ENCODE measurements at places on chromosomes 2 and 18. TPM values are rescaled to one million over a fixed set of nuclear protein-coding genes. Genes with fewer than 3 reads are reported as not detected.
A peak's percentile ranks its signal among the peaks of the same experiment; 100 is the strongest.

The STPG4 gene
- not detected for total RNA-seq

GRCh38 chr2:101152272-101153076 lies 1.3 kb upstream of the TBC1D8 start:
- no peaks in the 10 kb centered on the region for H3K36me3 ChIP-seq
- peak; percentile 70 for DNase-seq
- H3K4me3 ChIP-seq, result peak overlapping the region; percentile 66
- H3K27ac ChIP-seq, result peak overlapping the region; percentile 81
- H3K4me1 ChIP-seq, result peaks cover 19% of the 10 kb centered on the region

The RAX gene
- not detected for total RNA-seq

DNA sequence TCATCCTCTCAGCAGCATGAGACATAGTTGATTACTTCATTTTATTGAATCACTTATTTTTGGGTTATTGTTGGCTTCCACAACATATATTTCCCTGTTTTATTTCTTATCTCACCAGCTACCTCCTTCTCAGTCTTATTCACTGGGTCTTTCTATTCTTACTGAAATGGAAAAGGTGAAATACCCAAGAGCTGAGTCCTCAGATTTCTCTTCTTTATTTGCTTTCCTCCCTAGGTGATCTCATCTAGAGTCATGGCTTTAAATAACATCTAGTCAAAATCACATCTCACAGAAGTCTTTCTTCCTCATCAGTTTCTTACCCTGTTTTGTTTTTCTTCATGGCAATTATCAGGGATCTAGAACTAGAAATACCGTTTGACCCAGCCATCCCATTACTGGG lies 105.0 kb upstream of the RBBP8 start:
- H3K27ac ChIP-seq, result no peak overlapping the region
- no peaks in the 10 kb centered on the region for H3K27me3 ChIP-seq
- no peaks in the 10 kb centered on the region for H3K4me1 ChIP-seq
- no peak for DNase-seq

The MCFD2 gene
- total RNA-seq, result 104 TPM

The UGT1A3 gene
- total RNA-seq, result not detected

GRCh38 chr2:10141736-10142639 lies 19.4 kb downstream of the RRM2 start:
- no peak overlapping the region for H3K27ac ChIP-seq
- no peak for DNase-seq
- H3K36me3 ChIP-seq, result no peaks in the 10 kb centered on the region
- H3K27me3 ChIP-seq, result no peaks in the 10 kb centered on the region
- H3K4me3 ChIP-seq, result no peak overlapping the region
- H3K4me1 ChIP-seq, result peaks cover 4% of the 10 kb centered on the region

DNA sequence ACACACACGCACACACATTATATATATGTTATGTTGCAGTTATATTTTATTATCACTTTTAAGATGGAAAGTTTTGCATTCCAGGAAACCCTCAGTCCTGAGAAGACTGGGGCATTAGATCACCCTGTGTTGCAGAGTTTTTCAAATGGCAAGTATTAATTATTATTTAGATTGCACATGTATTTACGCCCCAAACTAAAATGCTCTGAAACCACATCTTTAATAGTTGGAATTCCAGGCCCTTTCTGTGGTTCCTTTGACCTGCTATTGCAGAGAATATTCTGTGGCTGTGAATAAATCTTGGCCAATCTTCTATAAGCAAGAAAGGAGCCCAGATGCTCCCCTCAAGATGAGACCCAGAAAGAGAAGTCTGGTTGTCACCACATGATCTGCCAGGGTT lies 427.0 kb upstream of the TNP1 start:
- H3K4me3 ChIP-seq, result no peak overlapping the region
- H3K36me3 ChIP-seq, result no peaks in the 10 kb centered on the region
- H3K27ac ChIP-seq, result no peak overlapping the region
- no peaks in the 10 kb centered on the region for H3K4me1 ChIP-seq

- no peak overlapping the region for H3K4me3 ChIP-seq
- H3K27me3 ChIP-seq, result no peaks in the 10 kb centered on the region
- no peak overlapping the region for H3K27ac ChIP-seq
- peaks cover 6% of the 10 kb centered on the region for H3K4me1 ChIP-seq
These were observed 88.2 kb downstream of the PLB1 start for GRCh38 chr2:28583899-28584553.

The RESP18 gene
- total RNA-seq, result not detected

GRCh38 chr2:25482341-25482740 lies 140.6 kb upstream of the DNMT3A start:
- no peaks in the 10 kb centered on the region for H3K36me3 ChIP-seq
- H3K27me3 ChIP-seq, result no peaks in the 10 kb centered on the region
- DNase-seq, result no peak
- peaks cover 4% of the 10 kb centered on the region for H3K4me1 ChIP-seq

GRCh38 chr2:52386433-52387030 lies 1354.6 kb upstream of the NRXN1 start:
- H3K27ac ChIP-seq, result no peak overlapping the region
- H3K27me3 ChIP-seq, result no peaks in the 10 kb centered on the region
- H3K4me1 ChIP-seq, result no peaks in the 10 kb centered on the region
- no peak overlapping the region for H3K4me3 ChIP-seq
- no peaks in the 10 kb centered on the region for H3K36me3 ChIP-seq

The REG3A gene
- total RNA-seq, result not detected

DNA sequence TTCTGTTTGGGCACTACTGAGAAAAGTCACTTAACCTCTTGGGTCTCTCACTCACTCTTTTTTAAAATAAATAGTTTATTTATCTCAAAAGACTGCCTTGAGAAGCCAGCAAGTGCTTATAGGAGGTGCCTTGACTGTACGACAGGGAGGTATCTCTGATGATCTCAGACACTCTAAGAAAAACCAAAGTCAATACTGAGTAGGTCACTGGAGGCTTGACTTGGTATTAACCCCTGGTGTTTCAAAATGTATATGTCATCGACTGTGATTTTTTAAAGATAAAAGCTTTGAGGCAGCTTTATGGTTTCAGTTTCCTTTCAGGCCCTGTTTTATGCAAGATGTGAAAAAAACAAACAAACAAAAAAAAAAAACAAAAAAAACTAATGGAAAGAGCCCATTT lies 33.7 kb downstream of the MREG start:
- no peak overlapping the region for H3K4me3 ChIP-seq
- H3K27me3 ChIP-seq, result no peaks in the 10 kb centered on the region
- no peak for DNase-seq
- no peaks in the 10 kb centered on the region for H3K4me1 ChIP-seq
- H3K27ac ChIP-seq, result no peak overlapping the region

The CNGA3 gene
- 0.17 TPM for total RNA-seq

GRCh38 chr2:166765141-166765540 lies 123.1 kb upstream of the XIRP2 start:
- DNase-seq, result no peak
- H3K27me3 ChIP-seq, result no peaks in the 10 kb centered on the region
- no peaks in the 10 kb centered on the region for H3K36me3 ChIP-seq
- H3K27ac ChIP-seq, result no peak overlapping the region

The KLHL30 gene
- 0.90 TPM for total RNA-seq

DNA sequence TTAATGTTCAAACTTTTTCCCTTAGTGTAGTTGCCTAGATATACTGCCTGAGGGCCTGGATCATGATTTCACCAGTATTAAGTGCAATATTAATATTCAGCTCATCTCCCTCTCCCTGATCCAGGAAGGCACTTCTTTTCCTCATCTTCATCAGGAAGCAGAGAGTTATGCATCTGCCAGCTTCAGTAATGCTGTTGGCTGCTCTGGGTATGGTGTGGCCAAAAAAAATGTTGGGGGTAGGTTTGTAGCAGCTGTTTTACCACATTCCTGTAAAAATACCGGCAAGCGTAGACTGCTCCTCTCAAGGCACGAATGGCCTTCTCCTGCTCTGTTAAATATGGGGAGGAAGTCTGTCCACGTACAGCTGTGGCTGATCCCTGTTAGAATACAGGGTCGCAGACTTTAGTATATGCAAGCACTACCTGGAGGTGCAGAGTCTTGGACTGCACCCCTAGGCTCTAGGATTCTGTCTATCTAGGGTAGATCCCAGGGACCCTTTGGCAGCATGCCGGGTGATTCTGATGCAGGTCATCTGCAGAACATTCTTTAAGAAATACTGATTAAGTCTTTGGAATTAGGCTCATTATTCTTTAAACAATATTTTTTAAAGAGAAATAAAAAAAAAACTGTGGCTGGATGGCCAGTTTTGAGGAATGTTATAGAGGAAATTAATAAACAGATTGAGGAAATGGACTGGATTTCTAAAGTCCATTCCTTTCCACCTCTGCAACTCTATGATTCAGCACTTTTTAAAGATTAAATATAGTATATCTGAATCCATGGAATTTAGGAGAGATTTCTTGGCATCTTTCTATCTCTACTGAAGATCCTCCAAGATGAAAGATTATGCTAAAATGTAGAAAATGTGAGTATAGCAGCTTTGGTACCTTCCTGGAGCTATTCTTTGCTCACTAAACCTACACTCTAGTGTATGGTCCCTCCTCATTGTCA lies 21.0 kb upstream of the GLS start:
- H3K36me3 ChIP-seq, result no peaks in the 10 kb centered on the region
- peaks cover 26% of the 10 kb centered on the region for H3K4me1 ChIP-seq
- H3K27ac ChIP-seq, result no peak overlapping the region
- no peaks in the 10 kb centered on the region for H3K27me3 ChIP-seq
- no peak for DNase-seq

DNA sequence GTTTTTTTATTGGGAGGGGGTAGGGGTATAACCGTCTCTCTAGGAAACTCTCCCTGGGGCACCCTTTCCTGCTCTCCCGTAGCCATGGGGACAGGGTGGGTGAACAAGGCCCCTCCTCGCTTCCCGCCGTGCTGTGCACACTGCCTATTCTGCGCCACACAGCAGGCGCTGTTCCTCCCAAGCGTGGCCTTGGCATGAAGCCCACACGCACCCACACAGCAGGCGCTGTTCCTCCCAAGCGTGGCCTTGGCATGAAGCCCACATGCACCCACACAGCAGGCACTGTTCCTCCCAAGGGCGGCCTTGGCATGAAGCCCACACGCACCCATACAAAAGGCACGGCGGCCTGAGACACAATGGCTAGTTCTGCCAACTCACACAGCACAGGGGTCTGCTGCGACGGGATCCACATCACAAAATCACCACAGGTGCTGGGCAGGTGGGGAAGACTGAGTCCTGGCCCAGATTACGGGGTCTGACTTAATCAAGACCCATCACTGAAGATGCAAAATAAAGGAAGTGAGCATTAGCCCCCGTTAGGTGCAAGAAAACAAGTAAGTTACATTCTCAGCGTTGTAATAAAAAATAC lies 46.6 kb upstream of the TPO start:
- H3K36me3 ChIP-seq, result no peaks in the 10 kb centered on the region
- no peak overlapping the region for H3K4me3 ChIP-seq
- peak; percentile 85 for DNase-seq
- H3K27me3 ChIP-seq, result no peaks in the 10 kb centered on the region

Measured in upper lobe of right lung (tissue), 1 donor.